ENCODE measurements at places on chromosomes 4 and X.

GRCh38 chr4:141501395-141501794 lies 135.0 kb upstream of the IL15 start:
- DNase-seq: no peak

GRCh38 chr4:141037446-141037845 lies 95.8 kb downstream of the RNF150 start:
- no peak for DNase-seq

GRCh38 chrX:11427453-11428071 lies 134.3 kb downstream of the AMELX start:
- no peak for DNase-seq

DNA sequence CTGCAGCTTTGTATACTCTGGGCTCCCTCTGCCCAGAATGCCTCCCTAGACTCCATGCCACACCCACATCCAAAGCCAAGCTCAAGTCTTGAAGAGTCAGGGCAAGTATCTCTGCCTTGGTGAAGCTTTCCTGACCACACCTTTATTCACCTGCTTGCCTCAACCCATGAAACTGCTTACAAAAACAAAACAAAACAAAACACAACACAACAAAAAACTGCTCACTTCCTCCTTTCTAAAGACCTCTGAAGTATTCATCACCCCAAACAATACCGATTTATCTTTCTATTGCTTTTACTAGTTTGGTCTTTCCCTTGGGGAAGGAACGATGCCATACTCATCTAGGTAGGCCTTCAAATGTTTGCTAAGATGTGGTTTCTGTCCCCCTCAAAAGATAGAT lies 45.0 kb downstream of the TMEM165 start:
- DNase-seq: no peak

- DNase-seq: no peak
Observed at GRCh38 chr4:87278335-87278794, 44.3 kb downstream of the HSD17B13 start.

Measured in stimulated activated CD4-positive, alpha-beta T cell treated with anti-CD3 and anti-CD28 coated beads, Interleukin-12 subunit alpha, Interleukin-12 subunit beta, amount 100 ng/mL, for 24 hours (primary cell).